ENCODE measurements at places on chromosomes 2 and 18.

GRCh38 chr18:5309888-5310470, 14.5 kb upstream of the ZBTB14 start:
- no peak for DNase-seq

GRCh38 chr2:38591152-38591551, 11.6 kb downstream of the HNRNPLL start:
- DNase-seq: no peak

DNA sequence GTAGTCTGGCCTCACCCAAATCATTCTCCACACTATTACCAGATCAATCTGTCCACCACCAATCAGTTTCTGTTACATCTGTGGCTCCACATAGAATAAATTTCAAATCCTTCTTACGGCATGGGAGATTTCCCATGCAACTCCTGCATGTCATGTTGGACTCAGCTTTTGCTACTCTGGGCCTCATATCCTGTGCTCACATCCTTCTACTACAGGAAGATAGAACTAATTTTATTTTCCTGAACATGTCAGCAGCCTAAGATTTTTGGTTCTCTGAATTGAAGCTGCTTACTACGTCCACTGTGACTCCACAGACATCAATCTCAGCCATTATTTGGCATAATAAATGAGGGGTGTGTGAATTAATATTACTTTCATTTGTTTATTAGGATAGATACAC, 181.1 kb downstream of the CCDC85A start:
- DNase-seq: no peak

GRCh38 chr18:24160086-24160485, 21.2 kb downstream of the CABYR start:
- no peak for DNase-seq

DNA sequence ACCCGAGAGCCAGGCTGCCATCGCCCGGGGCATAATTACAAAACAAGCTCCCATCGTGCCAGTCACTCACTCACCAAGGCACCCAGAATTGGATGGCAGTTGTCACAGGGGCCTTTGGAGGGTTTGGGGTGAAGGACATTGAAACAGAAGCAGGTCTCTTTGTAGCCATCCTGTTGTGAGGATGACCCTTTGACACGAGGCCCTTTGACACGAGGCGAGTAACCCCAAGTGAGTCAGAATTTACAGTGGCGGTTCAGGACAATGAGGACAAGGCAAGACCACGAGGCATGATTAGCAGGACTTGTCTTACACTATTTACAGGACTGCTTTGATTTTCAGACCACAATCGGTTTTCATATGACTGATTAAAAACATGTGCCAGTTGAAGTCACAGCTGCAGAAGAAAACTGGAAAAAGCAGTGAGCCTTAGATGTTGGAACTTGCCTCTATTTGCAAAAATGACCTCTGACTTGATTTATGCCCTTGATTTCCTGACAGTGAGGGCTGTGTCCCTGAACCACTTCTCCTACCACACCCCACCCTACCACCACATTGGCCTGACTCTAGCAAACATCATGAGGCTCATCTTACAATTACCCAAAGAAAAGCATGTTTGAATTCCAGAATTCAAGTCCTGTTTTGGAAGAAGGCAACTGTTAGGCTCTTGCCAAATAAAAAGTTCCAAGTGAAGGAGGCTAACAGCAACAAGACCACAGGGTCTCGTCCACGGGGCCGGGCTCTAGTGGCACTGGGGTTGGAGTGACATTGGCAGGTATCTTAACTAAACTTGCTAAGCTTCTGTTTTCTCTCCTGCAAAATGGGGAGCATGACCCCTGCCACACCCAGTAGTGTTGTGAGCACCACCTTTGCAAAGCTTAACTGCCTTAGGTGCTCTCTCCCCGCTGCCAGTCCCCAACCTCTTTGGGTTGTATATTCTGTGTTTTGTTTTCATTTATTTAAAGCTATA, 64.4 kb upstream of the FOSL2 start:
- peak; percentile 27 for DNase-seq

GRCh38 chr2:233966388-233966787, 49.2 kb downstream of the TRPM8 start:
- no peak for DNase-seq
